Stimulated activated CD4-positive, alpha-beta T cell treated with anti-CD3 and anti-CD28 coated beads, Interleukin-12 subunit alpha, Interleukin-12 subunit beta, amount 100 ng/mL, for 24 hours (primary cell): ENCODE measurements at places on chromosomes 11 and 22.

DNA sequence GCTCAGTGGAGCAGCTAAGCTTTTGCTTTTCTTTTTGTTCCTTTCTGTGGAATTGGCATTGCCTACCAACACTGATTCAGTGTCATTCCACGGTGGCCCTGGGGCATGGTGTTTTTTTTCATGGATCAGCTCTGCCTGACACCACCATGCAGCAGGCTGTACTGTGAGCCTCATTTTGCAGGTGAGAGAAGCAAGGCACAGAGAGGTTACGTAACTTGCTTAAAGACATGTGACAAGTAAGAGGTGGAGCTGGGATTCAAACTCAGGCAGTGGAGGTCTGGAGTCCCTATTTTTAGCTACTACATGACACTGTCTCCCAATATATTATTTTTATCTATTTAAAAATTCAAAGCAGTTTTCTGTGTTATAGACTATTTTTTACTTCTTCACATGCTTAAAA lies 44.4 kb downstream of the APOL3 start:
- no peak for DNase-seq

DNA sequence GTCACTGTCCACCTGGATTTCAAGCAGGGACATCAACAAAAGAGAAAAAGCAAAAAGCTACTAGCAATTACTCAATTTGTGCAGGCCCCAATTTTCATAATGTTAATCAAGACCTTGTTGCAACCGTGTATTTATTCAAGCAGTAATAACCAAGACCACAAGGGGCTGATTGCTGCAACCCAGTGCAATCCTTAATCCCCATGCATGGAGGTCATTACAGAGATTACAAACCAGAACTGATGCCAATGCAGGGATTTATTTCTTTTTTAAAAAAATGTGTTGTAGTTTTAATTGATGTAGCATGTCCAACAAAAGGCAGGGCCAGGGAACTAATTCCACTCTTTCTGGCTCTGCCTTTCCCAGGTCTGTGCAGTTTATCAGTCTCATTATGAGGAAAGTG lies 18.4 kb downstream of the TECTA start:
- DNase-seq = no peak

DNA sequence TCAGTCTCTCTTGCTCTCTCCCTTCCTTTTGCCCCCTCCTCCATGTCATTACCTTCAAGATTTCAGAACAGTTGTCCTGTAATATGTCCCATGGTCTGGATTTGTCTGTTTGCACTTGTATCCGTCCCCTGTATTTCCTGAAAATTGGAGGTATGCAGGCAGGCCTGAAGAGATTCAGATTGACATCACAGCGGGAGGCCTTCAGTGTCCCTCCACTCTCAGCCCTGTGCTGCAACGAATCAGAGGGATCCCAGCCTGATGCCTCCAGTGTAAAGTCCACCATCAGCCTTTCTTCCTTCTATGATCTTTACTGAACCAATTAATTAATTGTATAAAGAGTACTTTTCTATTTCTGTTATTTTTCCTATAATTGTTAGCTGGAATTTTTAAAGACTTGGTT lies 57.3 kb downstream of the ELMOD1 start:
- no peak for DNase-seq

DNA sequence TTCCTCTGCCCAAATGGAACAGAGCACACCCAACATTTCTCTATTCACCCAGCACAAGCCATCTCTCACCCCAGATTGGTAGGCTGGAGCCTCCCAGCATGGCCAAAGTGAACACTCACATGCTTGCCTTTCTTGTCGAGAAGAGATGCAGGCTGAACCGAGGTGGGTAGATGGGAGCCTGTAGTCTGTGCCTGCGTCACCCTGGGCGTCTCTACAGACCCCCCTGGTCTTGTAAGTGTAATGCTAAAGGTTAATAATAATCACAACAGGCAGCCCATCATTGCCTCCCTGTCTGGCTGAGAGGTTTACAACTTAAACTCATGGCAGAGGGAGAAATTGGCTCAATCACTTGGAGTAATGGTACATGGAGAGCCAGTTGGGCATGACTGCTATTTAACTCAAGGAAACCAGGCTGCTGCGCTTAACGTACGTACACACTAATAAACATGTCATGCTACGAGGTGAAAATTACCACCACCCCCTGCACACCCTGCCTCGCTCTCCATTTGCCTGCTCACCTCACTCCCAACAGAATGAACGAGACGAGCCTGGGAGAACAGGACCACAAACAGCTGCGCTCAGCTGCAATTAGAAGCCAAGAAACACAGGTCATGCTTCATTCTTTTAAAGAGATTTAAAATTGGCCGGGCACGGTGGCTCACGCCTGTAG lies 9.1 kb upstream of the ZBTB16 start:
- DNase-seq = no peak

- DNase-seq = no peak
Observed at GRCh38 chr11:102476812-102477211, 24.2 kb upstream of the TMEM123 start.

DNA sequence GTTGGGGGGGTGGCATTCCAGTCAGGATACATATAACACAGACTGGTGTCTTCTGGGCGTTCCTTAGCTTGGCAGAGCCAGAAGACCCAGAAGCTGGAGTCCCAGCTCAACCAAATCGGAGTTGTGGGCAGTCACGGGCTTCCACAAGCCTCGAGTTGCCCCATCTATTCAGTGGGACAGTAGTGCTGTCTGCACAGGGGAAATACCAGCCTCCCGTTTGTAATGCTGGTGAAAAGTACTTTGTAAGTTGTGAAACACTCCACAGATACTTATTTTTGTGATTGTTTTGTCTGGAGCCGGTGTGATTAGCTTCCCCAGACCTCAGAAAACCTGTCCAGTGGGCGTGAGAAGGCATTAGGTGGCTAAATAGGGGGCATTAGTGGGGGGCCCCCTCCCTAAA lies 13.6 kb downstream of the DGKZ start:
- no peak for DNase-seq

- no peak for DNase-seq
Observed at GRCh38 chr22:33722816-33723215, 197.5 kb downstream of the LARGE1 start.

DNA sequence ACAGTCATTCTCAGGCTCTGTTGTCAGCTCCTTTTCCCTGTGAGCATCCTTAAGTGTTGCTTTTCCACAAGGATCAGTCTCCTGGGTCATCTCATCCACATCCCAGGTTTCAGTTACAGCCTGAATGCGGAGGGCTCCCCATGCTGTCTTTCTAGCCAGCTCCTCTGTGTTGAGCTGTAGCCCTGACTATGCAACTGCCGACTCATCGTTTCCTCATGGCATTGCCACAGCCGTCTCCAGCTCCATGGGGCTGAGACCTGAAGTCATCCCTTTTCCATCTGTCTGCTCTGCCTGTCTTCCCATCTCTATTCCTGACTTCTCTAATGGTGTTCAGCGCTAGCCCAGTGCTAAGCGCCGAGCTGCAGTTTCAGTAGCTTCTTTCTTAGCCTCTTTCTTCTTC lies 11.8 kb downstream of the SAMM50 start:
- DNase-seq = no peak

DNA sequence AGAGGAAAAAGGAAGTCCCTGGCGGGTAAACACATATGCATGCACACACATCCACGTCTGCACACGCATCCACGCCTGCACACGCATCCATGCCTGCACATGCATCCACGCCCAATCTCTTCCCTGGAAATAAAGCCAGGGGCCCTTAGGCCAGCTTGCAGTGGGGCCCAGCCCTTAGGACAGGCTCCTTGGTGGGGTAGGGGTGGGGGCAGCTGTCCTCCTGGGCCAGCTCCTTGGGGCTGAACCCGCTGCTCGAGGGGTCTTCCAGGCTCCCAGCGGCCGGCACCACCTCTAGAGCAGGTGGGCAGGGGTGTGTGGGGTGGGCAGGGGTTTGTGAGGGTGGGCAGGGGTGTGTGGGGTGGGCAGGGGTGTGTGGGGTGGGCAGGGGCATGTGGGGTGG lies 1.9 kb downstream of the C11orf21 start:
- no peak for DNase-seq

DNA sequence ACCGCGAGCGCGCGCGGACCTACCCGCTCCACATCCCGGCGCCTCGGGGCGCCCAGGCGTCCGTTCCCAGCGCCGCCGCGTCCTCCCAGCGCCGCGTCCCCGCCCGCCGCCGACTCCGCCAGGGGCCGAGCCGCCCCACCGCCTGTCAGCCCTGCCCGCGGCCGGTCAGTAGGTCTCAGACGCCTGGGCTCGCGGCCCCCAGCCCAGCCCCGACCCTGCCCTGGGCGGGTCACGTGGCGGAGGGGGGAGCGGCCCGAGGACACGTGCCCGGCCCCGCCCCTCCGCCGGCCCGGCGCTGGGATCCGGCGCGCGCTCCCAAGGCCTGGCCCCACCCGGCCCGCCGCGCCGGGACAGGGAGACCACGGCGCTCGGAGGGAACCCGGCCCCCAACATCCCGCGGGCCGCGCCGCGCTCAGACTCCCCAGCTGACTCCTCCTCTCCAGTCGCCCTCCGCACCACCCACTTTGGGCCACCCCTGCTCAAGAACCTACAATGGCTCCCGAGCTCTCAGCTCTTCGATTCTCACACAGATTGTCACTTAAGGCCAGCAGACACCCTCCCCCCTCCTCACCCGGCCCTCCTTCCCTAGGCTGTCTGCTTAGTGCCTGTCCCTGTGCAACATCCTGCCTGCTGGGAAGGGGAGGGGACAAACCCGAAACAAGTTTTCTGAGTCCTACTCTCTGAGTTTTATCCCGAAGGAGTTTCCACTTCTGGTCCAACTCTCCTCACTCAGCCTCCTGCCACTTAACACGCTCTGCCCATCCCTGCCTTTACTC lies at the start of gene RAB3IL1:
TSS of gene RAB3IL1 (minus strand) at position 233 of the 776 bp plus-strand sequence. CDS start at position 34, 199 bp downstream.
- DNase-seq = no peak

DNA sequence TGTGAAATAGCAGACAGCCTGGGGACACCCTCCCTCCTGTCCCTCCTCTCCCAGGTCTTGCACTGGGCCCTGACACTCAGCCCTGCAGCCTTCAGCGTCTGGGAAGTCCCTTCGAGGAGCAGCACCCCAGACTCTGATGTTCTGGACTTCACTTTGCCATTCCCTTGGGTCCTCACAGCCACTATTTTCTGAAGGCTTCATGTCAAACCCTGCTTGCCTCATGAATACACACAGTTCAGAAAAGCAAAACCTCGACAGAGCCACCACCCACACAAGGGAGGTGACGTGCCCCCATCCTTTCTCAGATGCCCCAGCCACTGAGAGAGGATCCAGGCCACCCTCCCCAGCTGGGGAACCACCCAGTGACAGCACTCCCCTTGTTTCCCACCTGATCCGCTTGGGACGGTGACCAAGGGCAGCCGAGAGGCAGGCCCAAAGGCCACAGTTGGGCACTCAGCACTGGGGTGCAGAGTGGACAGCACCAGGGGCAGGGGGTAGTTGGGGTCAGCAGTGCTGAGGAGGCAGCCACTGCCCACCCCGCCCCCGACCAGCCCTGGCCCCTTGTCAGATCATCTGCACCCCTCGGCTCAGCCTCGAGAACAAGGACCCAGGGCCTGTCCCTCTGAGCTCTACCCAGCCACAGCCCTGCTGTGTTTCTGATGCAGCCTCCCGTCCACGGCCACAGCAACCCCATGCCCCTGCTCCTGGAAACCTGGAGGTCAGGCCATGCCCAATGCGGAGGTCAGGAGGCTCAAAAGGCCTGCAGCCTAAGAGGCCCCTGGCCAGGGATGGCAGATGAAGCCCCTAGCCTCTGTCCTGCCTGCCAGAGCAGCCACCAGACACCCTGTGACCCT lies 3.1 kb upstream of the TNNT3 start:
- no peak for DNase-seq

GRCh38 chr11:74438681-74439080 lies 28.7 kb downstream of the KCNE3 start:
- DNase-seq = no peak

GRCh38 chr11:19032990-19033389 lies 27.5 kb downstream of the MRGPRX2 start:
- no peak for DNase-seq

DNA sequence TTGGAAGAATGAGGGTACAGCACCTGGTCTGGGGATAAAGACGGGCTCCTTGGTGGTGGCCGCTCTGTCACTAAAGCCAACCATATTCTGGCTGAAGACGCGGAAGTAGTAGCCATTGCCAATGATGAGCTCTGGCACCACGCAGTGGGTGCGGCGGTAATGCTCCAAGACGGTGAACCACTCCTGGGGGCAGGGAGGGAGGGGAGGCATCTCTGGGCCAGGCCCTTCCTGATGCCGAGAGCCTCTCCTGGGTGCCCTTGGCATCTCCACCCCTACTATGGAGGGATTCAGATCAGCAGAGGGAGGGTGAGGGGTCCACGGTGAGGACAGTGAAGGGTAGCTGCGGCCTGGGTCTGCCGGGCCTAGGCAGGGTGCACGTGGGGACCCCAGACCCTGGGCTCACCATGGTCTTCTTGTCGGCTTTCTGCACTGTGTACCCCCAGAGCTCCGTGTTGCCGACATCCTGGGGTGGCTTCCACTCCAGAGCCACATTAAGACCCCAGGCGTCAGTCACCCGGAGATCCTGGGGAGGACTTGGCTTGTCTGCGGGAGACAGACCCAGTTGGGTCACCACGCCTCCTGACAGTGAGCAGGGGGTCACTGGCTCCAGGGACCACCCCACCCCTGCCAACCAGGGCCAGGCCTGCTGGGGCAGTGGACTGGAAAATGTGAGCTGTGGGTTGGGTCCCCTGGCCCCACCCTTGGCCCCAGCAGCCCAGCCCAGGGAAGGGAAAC lies 19.5 kb downstream of the MYBPC3 start:
- no peak for DNase-seq

- DNase-seq = no peak
Observed at GRCh38 chr11:31484497-31484896, 24.9 kb downstream of the IMMP1L start.

DNA sequence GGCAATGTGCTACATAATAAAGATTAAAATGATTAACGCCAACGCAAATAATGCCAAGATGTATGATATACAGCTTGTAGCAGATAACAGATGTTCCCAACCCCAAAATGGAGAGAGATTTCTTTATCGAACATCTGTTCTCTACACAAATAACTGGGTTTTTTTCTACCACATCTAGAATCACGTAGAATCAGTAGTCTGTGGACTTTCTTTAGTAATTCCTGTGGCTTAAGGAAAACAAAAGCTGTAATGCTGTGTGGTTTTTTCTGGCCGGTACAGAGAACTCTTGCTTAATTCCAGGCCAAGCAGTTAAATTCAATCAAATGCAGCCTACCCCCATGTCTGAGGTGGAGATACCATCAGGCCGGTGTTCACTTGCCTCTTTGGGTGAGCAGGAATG lies 303.4 kb downstream of the FAT3 start:
- DNase-seq = no peak

GRCh38 chr11:125372911-125373310 lies 123.2 kb downstream of the FEZ1 start:
- no peak for DNase-seq

GRCh38 chr11:129298988-129299387 lies 76.7 kb upstream of the BARX2 start:
- no peak for DNase-seq

- no peak for DNase-seq
Observed at GRCh38 chr11:106989078-106989455, 29.2 kb downstream of the GUCY1A2 start.
